ENCODE measurements at places on chromosomes 6 and 20. TPM values are rescaled to one million over a fixed set of nuclear protein-coding genes. Genes with fewer than 3 reads are reported as not detected.

SNX9 gene
- polyA plus RNA-seq = 72.6 TPM

ZKSCAN3 gene
- polyA plus RNA-seq = 0.92 TPM

TMEM74B gene
- not detected for polyA plus RNA-seq

RAET1G gene
- 0.23 TPM for polyA plus RNA-seq

FLRT3 gene
- under 0.01 TPM for polyA plus RNA-seq

PNLDC1 gene
- polyA plus RNA-seq = 0.13 TPM

GSTA3 gene
- not detected for polyA plus RNA-seq

GRCh38 chr20:8573686-8574085 lies 441.6 kb downstream of the PLCB1 start:
- no peak for DNase-seq

GRCh38 chr6:168678588-168678987 lies 237.6 kb downstream of the SMOC2 start:
- no peak for DNase-seq

GRCh38 chr20:48180618-48181017 lies 395.3 kb upstream of the SULF2 start:
- DNase-seq = no peak

DNA sequence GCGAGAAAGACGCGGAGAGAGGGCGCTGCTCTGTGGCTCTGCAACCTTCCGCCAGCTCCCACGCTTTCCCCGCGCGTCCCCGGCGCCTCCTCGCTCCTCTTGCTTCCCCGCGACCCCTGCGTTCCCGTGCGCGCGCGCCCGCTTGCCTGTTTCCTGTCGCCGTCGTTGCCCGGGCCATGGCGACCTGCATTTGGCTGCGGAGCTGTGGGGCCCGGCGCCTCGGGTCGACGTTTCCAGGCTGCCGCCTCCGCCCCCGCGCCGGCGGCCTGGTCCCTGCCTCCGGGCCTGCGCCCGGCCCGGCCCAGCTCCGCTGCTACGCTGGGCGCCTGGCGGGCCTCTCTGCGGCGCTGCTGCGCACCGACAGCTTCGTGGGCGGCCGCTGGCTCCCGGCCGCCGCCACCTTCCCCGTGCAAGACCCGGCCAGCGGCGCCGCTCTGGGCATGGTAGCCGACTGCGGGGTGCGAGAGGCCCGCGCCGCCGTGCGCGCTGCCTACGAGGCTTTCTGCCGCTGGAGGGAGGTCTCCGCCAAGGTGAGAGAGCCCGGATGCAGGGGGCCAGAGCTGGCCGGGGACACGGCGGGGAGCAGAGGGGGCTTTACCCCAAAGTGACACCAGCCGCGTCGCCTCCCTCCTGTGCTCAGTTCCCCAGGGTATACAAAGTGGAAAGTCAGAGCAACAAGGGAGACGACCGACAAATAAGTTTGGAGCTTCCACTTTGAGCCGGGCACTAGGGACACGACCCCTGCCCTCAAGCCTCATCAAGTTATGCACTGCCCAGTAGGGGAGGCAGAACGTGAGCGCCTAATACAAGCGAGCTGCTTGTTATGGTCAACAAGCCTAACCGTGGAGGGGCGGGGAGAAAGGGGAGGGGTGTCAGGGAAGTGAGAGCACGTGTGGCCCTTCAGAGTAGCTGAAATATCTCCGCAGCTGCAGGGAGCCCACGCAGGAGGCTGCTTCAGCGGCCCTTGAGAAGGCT lies at the start of gene ALDH5A1:
TSS of gene ALDH5A1 (plus strand) at position 149 of the 975 bp plus-strand sequence. CDS start at position 177, 28 bp downstream.
- DNase-seq = peak; percentile 83

- no peak for DNase-seq
Observed at GRCh38 chr20:46634528-46634927, 16.7 kb downstream of the SLC13A3 start.

- DNase-seq = no peak
Observed at GRCh38 chr6:4591218-4591617, 185.0 kb upstream of the CDYL start.

GRCh38 chr6:25222006-25222678 lies 57.0 kb upstream of the CARMIL1 start:
- DNase-seq = no peak

DNA sequence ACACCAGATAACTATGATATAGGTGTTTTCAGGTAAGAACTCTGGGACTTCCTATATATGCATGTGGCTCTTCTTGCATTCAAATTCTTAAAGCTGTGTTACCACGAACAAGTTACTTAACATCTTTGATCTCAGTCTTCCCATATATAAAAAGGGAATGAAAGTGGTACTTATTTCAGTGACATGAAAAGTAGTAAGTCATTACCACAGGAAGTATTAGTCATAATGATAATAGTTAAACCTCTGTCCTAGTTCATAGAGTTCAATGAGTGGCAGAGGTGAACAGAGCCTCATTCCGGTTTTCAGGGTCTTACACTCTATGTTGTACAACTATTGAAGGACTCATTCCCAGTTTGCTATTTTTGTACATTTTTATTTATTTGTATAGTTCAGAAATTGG lies 237.0 kb downstream of the NKAIN2 start:
- DNase-seq = no peak

DNA sequence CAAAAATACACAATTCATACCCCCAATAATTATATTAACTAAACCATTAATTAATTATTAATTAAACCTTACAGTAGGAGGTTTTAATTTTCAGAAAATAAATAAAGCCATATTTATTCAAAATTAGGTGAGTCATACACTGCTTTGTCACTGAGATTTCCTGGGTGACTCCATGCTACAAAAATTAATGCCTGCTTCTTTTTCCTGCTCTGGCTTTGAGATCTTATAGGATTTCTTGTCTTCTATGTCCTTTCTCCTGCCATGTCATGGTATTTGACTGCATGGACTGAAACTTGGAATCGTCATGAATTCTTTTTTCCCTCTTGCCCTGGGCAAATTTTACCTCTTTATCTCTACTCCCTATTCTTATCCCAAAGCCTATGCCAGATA lies 133.2 kb downstream of the PHACTR1 start:
- no peak for DNase-seq

DNA sequence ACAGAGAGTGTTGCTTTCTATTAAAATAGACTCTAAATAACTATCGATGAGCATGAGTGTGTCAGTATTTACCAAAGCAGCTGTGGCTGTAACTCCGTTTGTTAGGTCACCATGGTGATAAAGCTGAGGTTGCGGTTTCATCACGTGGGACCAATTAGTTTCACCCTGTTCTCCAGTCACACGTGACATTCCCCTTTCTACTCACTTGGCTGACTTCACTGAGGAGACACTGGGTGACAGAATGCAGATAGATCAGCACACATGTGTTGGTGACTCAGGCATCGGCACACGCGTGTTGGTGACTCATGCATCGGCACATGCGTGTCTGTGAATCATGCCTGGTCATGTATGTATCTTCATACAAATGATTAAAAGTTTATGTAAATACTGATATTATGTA lies 285.4 kb downstream of the THBS2 start:
- DNase-seq = peak; percentile 86

DNA sequence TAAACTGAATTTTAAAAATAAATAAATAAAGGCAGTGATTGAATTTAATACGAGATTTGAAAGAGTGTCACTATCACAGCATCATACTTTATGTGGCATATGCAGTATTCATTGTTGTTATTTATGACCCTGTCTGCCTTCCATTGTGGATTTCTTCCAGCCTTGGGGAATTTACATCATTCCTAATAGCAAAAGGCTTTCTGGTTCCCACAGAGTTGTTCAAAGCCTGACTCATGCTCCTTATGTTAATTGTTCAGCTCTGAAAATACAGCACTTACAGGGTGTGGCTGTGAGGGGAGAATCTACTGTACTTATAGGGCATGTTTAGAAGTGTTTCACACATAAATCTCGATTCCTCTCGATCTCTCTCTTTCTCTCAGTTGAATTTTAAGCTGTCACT lies 54.4 kb downstream of the JAG1 start:
- DNase-seq = no peak

GRCh38 chr6:131363947-131364834 lies 208.8 kb upstream of the ARG1 start:
- DNase-seq = no peak

DNA sequence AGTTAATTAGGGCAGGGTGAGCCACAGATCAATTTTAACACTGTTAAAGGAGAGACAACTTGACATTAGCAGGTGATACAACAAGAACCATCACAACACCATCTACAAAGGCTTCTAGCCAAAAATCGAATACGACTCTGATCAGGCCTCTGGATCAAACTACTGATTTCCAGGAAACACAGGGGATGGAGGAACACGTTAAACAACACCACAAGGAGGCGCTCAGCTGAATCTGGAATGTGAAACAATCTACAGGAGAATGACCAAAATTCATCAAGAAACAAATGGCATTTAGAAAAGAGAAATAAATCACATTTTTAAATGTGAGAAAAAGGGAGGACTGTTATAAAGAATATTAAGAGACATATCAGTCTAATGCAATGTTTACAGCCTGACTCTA lies 13.5 kb upstream of the MAFB start:
- no peak for DNase-seq

GRCh38 chr20:58303547-58303946 lies 6.0 kb upstream of the RAB22A start:
- no peak for DNase-seq

GRCh38 chr20:62845416-62846160 lies 16.0 kb downstream of the TCFL5 start:
- DNase-seq = no peak

Measured in sigmoid colon (tissue), 7 donors.